ENCODE measurements at places on chromosomes 7 and 10.

DNA sequence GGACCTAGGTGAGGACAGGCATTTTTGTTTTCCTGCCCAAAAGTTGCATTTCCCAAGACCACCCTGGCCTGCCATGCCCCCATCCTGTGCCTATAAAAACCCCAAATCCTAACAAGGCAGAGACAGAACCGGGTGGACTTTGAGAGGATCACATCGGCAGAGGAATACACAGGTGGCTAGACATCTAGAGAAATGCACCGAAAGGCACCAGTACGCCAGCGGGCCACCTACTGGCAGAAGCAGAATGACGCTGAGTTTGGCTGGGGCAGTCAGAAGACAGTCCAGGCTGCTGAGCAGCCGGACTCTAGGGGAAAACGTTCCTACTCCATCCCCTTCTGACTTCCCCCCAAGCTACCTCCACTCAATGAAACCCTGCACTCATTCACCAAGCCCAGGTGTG, 2.8 kb downstream of the AKR1C4 start:
- DNase-seq = no peak

DNA sequence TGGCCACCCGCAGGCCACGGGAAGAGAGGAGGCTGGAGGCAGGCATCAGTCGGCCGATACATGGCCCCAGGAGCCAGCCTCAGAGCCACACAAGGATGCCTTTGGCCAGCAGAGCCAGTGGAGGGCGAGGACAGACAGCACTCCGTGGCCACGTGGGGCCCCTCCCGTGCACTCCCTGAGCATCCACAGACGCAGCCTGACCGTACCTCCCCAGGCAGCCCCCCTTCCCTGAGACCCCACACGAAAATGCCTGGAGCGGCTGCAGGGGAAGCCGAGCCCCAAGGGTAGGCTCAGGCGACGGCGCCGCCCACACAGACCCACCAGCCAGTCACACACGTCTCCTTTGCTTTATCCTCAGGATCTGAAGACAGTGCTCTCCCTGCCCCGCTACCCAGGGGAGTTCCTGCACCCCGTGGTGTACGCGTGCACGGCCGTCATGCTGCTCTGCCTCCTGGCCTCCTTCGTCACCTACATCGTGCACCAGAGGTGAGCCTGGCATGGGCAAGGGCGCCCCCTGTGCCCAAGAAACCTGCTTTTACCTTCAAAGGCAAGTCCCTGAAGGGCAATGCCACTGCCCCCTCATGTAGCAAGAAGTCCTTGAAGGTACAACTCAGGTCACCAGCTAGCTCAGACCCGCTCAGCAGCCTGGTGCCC, 9.0 kb downstream of the ADGRA1 start:
- DNase-seq = no peak

DNA sequence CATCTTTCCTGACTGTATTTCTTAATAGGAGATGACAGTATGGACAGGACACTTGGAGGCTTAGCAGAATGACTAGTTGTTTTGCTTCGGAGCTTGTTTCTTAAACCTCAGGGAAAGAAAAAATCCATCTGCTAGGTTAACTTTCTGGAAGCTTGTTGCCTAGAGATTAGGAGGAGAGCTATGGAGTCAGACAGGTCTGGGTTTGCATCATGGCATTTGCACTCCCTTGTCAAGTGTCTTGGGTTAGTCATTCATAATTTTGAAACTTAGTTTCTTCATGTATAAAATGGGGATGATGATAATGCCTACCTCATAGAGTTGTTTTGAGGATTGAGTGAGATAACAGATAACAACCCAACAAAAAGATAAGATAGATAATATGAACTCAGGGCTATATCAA, 231.5 kb downstream of the STK31 start:
- DNase-seq = no peak

GRCh38 chr10:101682172-101682825, 12.7 kb downstream of the FBXW4 start:
- no peak for DNase-seq

DNA sequence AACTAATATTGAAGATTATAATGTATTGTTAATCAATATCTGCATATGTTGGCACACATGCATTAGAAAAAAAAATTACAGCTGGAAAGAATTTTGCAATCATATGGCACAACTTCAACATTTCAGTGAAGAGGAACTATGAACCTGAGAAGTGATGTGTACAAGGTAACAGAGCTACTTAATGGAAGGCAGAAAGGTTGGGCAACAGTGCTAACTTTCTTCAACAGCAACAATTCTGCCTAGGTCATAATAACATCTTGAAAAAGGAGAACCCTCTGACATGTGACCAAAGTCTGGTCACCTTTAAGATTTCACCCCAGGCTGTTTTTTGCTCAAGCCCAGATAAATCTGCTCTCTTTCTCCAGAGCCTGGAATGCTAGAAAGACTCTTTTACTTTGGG, 47.9 kb upstream of the SKAP2 start:
- no peak for DNase-seq

DNA sequence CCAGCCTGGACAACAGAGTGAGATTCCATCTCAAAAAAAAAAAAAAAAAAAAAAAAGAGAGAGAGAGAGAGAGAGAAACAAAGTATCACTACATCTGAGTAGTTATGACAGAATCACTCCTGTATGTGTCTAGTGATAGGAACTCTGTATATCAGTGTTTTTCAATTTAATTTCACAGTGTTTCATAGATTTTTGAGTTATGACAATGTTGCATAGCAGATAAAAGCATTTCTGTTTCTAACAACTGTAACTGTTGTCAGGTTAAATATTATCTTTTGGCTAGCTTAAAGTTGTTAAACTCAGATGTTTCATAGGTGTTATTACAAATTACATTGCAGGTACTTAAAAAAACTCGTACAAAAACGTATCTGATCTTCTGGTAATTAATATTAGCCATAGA, 60.3 kb downstream of the PLXDC2 start:
- no peak for DNase-seq

DNA sequence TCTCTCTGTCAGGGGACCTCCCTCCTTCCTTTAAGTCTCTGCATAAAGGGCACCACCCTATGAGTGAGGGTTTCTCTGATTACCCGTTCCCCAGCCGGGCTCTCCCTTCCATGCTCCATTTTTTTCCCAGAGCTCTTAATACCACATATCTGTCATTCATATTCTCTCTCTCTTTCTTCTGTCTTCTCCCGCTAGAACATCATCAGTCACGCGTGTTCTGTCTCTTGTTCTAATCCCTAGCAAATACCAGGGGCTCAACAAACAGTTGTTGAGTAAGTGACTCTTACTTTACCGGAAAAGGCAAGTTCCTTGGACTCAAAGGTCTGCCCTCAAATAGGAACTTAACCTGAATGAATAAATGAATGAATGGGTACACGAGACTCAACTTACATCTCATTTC, 68.5 kb downstream of the RSU1 start:
- no peak for DNase-seq

DNA sequence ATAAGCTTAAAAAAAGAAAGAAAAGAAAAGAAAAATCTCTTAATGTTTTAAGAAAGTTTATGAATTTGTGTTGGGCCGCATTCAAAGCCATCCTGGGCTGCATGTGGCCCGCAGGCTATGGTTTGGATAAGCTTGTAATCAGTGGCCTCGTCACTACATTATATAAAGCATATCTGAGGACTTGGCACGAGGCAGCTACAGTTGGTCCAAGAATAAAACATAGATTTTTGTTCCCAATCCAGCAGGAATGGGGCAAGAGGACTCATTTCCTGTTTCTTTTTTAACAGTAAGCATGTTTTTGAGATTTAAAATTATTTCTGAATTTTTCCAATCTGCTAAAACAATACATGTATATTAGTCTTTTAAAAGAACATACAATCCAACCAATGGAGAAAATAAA, 28.6 kb downstream of the MCM10 start:
- DNase-seq = peak; percentile 36

DNA sequence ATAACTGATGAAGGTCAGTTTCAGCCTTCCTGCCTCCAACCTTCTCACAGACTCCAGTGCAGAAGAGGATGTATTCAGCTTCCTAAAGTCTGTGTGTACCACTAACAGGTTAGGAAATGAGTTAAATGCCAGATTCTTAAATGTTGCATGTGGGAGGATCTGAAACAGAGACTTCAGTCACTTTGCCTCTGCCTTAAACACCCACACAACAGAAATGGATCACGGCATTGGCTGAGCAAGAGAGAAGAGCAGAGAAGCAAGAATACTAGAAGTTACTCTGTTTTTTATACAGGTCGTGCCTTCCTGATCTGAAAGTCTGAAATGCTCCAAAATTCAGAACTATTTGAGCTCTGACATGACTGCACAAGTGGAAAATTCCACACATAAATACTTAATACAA, 98.9 kb upstream of the ARHGAP21 start:
- DNase-seq = no peak

GRCh38 chr10:62643606-62644587, 160.6 kb upstream of the ADO start:
- no peak for DNase-seq

DNA sequence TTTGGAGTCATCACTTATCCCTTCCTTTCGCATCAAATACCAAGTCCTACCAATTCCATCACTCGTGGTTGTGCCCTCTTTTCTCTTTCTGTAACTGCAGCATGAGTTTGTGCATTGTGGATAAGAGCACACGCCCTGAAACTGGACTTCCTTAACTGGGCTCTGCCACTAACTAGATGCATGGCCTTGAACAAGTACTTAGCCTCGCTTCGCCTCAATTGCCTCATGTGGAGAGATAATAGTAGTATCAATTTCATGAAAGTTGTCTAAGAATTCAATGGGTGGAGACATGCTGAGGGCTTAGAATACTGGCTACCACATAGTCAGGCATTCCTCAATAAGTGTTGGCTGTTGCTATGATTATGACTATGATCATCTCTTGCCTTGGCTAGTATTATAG, 41.5 kb downstream of the CFAP43 start:
- DNase-seq = no peak

GRCh38 chr10:128345353-128345752, 219.1 kb upstream of the MKI67 start:
- DNase-seq = no peak

DNA sequence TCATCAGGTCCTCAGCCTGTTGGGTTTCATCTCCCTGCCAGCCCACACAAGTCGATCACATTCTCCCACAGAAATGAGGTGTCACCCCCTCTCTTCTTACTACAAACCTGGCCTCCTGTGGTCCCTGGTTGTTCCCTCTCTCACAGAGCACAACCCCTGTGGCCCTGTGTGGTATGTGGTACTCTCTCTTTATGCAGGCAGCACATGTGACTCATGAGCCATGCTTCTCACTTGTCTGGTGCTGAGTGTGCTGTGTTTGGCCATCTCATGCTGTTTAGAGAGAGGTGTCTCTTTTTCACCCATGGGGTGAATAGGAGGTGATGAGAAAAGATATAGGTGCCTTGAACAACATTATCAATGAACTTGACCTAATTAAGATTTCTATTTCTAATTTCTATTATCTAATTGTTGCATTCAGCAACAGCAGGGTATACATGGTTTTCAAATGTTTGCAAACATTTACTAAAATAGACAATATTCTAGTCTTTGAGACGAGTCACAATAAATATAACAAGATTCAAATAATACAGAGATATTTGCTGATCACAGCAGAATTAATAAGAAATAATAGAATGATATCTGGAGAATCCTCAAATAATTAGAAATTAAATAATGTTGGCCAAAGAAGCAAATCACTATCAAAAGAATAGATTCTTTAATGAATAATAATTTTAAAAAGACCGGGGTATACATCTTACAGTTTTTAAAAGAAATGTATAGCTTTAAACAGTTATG, 633.8 kb upstream of the IGFBP3 start:
- DNase-seq = no peak

- DNase-seq = no peak
Measured at GRCh38 chr7:44872787-44873186, 12.5 kb downstream of the PURB start.

DNA sequence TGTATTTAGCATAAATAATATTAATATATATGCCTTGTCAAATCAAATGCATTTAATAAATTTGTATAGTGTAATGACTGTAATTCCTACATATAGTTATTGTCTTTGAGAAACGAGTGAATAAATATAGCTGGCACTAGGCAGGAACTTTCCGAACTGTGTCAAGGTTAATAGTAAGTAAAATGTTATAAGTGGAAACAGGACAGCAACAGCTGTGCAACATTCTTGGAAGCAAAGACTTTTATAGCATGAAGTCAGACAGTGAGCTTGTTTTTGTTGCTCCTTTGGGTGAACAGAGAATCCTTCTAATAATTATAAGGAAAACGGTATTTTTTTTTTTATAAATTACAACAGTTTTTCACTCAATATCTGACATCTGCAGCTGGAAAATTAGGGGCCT, 14.0 kb upstream of the EXOC6 start:
- peak; percentile 46 for DNase-seq

DNA sequence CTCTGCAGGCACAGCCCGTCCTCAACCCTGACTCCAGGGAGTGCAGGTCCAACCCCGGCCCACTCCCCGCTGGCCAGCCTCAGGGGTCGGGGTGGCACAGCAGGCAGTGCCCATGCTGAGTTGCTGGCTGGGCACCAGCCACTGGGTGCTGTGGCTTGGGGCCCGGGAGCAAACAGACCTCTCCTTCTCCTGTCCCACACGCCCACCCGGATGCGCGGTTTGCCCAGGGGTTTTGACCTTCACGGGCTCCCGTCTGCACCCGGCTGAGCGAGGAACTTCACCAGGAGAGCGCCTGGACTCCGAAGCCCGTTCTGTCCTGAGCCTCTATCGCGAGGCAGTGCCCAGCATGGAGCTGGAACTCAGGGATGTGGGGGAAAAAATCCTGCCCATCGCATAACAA, 2.6 kb upstream of the GRIFIN start:
- no peak for DNase-seq

DNA sequence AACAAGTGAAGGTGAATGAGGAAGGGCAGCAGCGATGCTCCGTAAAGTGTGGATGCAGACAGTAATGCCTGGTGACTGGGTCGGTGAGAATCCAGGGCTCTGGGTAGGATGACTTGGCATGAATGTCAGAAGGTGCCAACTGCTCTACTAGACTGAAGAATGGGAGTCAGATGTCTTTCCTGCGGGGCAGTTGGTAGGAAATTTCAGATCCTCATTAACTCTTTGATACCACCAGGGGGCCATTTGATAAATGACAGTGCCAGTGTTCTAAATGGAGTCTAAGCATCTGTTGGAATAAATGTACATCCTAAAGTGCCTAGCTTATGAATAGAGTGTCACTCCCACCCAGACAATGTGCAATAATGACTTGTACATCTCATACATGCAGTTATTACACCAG, 462.0 kb downstream of the GRM8 start:
- no peak for DNase-seq

- DNase-seq = peak; percentile 90
Measured at GRCh38 chr7:71015252-71015900, 116.6 kb upstream of the GALNT17 start.

Data from muscle of back (tissue), 13 donors.